ENCODE measurements at places on chromosomes 3 and 15.

DNA sequence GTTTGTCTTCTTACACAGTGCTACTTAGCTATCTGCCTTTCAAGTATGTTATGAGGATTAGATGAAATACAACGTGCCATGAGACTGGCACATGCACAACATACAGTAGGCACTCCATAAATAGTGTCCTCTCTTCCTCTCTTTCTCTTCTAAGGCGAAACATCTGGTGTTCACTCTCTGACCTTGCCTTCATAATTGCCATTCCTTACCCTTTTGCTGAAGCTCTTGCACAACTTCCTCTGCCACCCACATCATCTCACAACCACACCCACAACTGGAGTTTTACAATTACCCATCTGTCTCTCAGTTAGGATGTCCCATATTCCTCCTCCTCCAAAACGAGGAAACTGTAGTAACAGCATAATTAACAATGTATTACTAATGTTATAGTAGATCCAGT, 26.4 kb upstream of the ACP3 start:
- DNase-seq: no peak

DNA sequence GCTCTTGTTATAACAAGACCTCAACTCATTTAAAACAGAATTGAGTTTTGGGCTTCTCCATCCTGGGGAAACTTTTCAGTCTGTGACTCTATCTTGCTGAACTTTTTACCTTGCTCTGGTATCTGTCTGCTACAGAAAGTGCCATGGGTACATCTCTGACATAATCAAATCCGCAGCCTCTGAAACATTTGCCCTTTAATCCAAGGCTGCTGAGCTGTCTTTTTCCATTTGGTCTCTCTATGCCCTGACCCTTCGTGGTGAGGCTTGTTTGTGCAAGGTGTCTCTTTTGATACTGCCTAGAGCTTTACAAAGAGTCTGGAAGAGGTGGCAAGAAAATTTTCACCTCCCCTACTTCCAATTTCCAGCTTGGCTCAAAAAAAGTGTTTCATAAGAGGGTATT, 11.3 kb downstream of the TMEM108 start:
- no peak for DNase-seq

GRCh38 chr3:117367861-117368260, 658.3 kb downstream of the TUSC7 start:
- no peak for DNase-seq

GRCh38 chr3:58556001-58556400, 19.0 kb upstream of the ACOX2 start:
- no peak for DNase-seq

GRCh38 chr15:42152196-42152920, 4.1 kb downstream of the PLA2G4F start:
- no peak for DNase-seq

DNA sequence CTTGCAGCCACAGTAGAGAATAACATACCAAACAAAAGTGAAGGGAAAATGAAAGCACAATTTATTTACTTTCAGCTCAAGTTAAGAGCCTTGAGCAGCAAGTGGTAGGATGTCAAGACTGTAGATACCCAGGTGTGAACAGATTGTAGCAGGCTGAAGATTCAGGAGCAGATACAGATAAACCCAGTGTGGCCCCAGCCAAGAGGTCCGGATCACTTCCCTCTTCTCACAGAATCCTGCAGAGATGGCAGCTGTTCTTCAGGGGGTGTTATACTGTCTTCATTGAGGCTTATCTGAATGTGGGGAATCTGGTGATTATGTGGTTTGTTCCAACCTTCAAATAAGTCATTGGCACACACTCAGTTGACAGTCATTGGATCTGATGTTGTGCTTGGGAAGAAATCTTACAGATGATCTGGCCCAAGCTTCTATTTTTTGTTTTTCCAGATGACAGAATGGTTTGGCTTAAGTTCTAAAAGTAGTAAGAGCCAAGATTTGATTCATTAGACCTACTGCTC, 2.2 kb downstream of the STARD9 start:
- DNase-seq: no peak
